Stimulated activated CD4-positive, alpha-beta T cell treated with anti-CD3 and anti-CD28 coated beads, Interleukin-4, amount 100 ng/mL, for 24 hours (primary cell): ENCODE measurements at places on chromosomes 2 and 18.
A peak's percentile ranks its signal among the peaks of the same experiment; 100 is the strongest.

GRCh38 chr2:120318626-120319025, 27.3 kb upstream of the INHBB start:
- DNase-seq: no peak

DNA sequence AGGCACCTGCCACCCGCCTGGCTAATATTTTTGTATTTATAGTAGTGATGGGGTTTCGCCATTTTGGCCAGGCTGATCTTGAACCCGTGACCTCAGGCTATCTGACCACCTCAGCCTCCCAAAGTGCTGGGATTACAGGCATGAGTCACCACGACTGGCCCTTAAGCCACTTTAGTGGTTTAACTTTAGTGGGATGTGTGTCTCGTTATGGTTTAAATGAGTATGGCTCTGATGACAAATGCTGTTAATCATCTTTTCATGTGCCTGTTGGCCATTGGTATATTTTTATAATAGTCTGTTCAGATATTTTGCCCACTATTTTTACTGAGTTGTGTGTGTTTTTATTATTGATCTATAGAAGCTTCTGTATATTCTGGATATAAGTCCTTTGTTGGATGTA, 205.9 kb downstream of the MYO1B start:
- DNase-seq: no peak

- no peak for DNase-seq
These were observed 7.0 kb downstream of the MLPH start for GRCh38 chr2:237494066-237494465.

- no peak for DNase-seq
These were observed 784.8 kb upstream of the CDH2 start for GRCh38 chr18:28961669-28962228.

- no peak for DNase-seq
These were observed 5.0 kb downstream of the SNED1 start for GRCh38 chr2:241003369-241003768.

DNA sequence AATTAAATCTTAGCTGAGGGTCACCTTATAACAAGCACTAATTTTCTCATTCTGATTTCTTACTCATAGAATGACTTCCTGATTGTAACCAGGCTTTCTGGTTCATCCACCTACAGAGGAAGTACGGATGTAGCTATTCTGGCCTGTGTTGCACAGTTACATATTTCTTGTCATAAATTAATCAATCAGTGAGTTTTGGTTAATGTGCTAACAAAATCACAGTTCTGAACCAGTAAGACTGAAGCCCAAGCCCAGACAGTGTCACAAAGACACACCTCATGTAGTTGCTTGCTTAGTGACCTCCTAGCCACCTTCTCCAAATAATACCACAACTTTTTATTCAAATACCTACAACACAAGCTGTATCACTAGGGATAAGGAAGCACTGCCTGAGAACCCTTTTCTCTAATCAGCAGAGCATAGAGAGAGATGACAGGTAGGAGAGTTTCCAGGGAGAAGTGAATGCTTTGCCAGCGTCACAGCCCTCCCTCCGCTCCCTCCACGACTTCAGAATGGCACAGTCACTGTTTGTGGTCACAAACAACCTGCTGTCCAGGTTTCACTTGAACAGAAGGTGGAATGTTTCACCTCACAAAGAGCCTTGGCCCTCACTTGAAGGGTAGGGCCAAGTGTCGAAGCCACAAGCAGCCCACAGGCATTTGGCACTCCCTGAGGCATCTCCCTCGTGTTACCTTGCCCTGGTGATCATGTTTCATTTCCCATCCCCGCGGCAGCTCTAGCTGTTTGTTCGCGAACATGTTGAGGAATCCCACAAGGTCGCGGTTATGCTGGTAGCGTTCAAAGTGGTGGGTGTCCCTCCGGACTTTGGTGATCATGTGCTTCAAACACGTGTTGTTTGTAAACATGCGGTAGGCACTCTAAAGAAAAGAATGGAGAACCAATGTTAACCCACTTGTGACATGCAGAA, 120.8 kb upstream of the STK17B start:
- DNase-seq: no peak

DNA sequence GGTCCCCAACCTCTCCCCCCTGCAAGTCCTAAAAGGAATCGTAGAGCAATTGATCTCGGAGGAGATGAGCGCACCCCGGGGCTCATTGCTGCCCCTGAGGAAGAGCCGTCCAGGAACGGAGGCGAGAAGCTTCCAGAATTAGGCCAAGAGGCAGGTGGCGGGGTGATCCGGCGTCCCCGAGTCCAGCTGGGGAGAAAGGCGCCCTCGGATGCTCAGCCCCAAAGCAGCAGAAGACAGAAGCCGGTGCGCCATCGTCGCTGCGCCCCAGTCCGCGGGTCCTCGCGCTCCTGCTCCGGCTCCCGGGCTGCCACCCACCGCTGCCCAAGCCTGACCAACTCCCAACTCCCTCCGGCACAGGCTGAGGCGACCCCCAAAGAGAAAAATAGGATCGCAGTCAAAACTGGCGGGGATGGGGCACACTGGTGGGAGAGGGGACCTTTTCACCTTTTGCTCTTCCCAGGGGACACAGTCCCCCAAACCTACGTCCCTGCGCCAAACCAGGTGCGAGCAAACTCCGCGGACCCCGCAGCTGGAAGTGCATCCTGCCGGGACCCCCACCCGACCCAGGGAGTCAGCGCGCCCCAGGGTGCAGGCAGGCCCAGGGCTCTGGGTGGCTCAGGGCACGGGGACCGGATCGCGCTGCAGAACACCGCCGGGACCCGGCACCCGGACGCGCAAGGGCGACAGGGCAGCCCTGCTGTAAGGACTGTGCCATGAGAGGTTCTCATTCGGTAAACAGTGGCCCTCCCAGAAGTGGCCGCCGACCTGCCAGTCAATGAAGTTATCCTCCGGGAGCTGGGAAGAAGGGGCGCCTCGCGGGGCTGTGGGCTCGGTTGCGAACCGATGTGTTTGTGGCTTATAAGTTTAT, 8.4 kb upstream of the MEIS1 start:
- no peak for DNase-seq

GRCh38 chr18:22465859-22466457, 48.2 kb upstream of the CTAGE1 start:
- DNase-seq: no peak

- no peak for DNase-seq
These were observed 177.5 kb downstream of the INO80D start for GRCh38 chr2:205908212-205909183.

- DNase-seq: no peak
These were observed 15.7 kb downstream of the GPR35 start for GRCh38 chr2:240640939-240641338.

DNA sequence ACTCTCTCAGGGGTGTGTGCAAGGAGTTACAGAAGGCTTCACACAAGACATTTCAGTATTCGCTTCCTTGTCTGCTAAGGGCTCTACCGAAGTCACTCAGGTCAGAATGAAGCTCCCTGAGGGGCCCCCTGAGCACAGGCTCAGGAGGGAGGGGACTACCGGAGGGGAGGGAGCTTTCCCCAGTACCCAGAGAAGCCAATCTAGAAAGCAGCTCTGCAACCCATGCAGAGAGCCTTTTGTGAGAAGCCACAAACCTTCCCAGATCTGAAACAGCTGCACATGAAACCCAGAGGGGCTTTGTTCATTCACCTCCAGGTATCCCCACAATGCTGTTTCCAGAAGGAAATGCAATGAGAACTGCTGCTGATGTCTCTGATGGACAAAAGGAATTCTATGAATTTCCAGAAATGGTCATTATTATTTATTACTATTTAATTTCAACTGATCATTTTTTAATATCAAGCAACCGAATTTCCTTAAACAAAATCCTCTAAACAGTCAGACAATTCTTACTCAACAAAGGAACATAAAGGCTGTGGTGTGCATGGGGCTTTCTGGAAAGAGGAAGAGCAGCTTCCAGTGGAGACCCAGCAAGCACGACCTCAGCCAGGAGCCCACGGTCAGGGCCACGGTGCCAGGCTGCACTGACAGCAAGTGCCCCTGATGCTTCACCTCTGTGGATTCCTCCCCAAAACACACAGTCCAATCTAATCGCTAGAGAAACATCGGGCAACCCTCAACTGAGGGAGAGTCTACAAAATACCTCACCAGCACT, 42.0 kb downstream of the NDUFA10 start:
- no peak for DNase-seq

- DNase-seq: no peak
These were observed 33.9 kb downstream of the ZAP70 start for GRCh38 chr2:97747285-97747684.

DNA sequence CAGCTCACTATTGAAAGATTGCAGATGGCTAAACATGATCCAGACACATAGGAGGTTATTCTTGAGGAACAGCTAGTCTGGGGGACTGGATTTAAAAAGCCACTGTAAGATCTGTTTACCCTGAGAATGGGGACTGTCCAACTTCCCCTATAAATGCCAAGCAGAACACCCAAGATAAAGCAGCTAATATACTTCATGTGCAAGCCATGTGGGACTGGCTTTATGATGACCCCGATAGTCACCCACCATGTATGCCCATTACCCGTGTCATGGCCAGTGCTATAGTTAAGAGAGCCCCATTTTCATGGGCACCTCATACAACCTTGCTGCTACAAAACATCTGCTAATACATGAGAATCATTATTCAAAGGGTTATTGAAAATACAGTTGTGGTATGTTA, 16.0 kb downstream of the YPEL5 start:
- DNase-seq: no peak

- peak; percentile 33 for DNase-seq
These were observed 11.6 kb downstream of the TRIB2 start for GRCh38 chr2:12728221-12728777.

DNA sequence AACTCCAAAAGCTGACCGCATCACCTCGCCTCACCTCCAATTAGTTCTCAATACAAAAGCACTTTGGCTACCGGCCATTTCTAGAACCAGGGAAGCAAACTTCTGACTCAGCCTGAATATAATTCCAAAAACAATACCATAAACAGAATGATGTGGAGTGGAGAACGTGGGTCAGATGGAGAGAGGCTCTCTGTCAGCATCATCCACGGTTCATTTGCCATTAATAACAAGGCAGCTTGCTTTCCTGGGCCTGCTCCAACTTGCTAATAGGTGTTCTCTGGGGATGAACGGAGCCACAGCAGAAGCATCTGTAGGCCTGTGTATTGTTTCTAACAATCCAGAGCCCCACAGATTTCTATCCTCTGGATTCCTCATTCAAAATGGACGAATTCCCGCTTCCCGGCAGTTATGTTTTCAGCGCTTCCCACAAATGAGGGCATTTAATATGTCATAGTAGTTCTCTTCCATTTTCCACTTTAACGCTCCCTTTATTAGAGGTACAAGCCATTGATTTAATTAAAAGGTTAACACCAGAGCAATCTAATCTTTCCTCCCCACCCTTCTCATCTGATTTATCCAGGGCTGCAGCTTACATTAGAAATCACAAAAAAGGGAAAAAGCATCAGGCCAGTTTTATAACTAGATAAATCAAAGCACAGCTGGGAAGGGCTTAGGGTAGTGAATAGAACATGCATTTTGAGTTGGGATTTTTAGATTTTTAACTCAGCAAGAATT, 23.2 kb upstream of the CNTNAP5 start:
- DNase-seq: no peak

- no peak for DNase-seq
These were observed 1039.1 kb upstream of the NXPH2 start for GRCh38 chr2:139819273-139819796.

GRCh38 chr18:11137400-11137799, 12.0 kb downstream of the PIEZO2 start:
- no peak for DNase-seq

GRCh38 chr2:233060980-233061590, 943 bp downstream of the INPP5D start:
- peak; percentile 52 for DNase-seq

- DNase-seq: peak; percentile 39
These were observed 10.8 kb upstream of the TAF4B start for GRCh38 chr18:26215247-26215970.

DNA sequence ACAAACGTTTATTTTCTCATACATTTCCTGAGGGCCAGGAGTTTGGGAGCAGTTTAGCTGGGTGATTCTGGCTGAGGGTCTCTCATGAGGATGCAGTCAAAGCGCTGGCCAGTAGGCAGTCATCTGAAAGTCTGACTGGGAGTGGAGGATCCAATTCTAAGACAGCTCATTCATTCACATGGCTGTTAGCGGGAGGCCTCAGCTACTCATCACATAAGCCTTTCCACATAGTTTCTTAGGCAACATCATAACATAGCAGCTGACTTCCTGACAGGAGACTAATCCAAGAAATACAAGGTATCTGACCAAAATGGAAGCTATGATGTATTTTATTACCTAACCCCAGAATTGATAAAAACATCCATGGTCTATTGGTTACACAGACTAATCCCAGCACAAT, 2.9 kb upstream of the MRPL44 start:
- DNase-seq: no peak

- no peak for DNase-seq
These were observed 843.3 kb downstream of the GALR1 start for GRCh38 chr18:78092901-78093300.

DNA sequence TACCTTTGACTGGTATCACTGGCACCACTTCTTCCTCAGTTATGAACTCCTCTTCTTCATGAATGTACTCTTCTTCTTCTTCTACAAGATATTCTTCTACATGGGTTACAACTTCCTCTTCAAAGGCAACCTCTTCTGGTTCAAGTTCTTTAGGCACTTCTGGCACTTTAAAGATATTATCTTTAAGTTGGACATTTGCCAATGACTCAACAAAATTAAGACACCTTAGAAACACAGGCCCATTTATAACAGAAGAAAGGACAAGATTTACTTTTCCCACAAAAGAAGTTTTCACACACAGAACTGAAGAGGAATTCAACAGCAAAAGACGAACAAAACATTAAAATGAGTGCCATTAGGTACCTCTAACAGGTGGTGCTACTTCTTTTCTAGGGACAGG, 127.3 kb downstream of the TTN start:
- DNase-seq: no peak

DNA sequence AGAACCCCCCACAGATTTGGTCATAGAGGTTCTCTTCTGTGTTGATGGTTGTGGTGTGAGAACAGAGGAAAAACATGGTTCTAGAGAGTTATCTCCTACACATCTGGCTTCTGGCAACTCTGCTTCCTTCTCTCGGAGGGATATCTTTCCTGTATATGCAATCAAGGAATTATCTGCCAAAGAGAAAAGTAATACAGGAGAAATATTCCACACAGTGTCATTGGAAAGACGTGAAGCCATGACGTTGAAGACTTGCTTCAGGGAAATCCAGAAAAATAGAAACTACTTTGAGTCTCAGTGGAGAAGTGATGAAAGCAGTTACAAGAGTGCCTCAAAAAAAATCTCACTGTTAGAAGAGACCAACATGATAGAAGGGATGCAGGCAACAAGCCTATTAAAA, 78.5 kb downstream of the RAB31 start:
- no peak for DNase-seq

GRCh38 chr18:42275138-42275535, 320.1 kb downstream of the PIK3C3 start:
- no peak for DNase-seq

GRCh38 chr2:196463706-196464105, 175.8 kb upstream of the CCDC150 start:
- DNase-seq: no peak

DNA sequence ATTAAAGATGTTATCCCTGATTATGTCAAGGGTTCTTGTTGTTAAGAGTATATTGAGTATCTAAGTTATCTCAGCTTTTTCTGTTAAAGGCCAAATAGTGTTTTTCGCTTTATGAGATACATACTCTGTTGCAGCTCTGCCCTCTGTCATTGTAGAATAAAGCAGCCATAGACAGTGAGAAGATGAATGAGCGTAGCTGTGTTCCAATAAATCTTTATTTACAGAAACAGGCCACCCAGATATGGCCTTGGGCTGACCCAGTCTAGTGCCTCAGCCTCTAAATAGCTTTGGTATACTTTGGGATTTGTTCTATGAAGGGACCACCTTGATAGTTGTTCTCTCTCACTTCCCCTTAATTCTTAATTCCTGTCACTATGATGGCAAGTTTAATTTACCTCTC, 72.8 kb upstream of the EML6 start:
- no peak for DNase-seq

- peak; percentile 55 for DNase-seq
These were observed 13.8 kb downstream of the FOSL2 start for GRCh38 chr2:28406276-28407096.
